ENCODE measurements at places on chromosomes 2 and 18. TPM values are rescaled to one million over a fixed set of nuclear protein-coding genes. Genes with fewer than 3 reads are reported as not detected.

Gene FAM110C
- 4.9 TPM for total RNA-seq

Gene NT5C1B
- not detected for total RNA-seq

Gene CXXC1
- 47.9 TPM for total RNA-seq

Gene EPAS1
- 667 TPM for total RNA-seq

Gene PIEZO2
- total RNA-seq: 10.3 TPM

- DNase-seq: no peak
These were observed 216.8 kb upstream of the MYT1L start for GRCh38 chr2:2547911-2548310.

DNA sequence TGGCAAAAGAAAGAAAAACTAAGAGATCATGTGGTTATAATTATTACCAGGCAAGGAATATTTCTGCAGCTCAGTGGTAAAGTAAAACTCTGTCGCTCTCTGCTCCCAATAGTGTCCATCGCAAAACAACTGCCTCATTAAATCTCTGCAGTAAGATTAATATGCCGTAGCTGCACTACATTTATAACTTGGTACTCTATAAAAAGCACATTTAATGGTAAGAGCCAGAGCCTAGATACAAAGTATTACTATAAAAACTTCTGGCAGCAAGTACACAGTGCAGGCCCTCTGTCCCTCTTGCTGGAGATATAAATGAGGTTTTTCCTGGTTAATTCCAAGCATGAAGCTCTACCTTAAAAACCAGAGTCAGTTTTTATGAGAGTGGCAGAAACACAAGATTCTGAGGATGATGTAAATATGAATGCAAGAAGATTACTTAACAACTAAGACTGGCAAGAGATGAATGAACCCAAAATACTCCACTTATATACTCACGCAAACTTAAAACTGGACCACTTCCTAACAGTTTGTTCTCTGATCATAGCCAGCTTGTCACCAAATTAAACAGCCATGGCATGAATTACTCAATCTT lies 25.5 kb downstream of the ZNF521 start:
- no peak for DNase-seq

DNA sequence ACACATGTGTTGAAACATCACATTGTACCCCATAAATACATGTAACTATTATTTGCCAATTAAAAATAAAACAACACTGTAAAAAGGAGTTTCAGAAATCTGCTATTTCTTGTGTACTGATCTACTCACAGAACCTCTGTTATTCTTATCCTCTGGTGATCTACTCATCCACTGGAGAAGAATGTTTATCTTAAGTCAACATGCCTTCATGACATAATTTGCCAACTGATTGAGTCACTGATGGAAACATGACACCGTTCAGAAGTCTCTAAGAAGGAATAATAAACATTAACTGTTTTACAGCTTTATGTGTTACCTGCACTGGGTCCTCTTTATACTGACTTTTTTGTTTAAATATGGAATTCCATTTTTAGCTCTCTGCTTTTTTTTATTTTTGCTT lies 555.2 kb downstream of the DCDC2C start:
- no peak for DNase-seq

DNA sequence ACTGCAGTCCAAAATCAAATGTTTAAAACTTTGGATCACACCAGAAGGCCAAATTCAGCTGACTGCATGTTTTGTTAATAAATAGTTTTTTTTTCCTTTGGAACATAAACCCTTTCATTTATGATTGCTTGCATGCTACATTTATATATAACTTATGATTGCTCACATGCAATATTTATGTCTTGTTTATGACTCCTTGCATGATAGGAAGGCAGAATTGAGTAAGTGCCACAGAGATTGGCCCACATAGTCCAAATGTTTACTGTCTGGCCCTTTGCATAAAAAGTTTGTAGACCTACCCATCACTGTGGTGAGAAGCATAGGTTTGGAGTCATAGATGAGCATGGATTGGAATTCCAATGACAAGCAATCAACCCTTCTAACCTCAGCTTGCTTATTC lies 30.8 kb downstream of the WDFY1 start:
- no peak for DNase-seq

DNA sequence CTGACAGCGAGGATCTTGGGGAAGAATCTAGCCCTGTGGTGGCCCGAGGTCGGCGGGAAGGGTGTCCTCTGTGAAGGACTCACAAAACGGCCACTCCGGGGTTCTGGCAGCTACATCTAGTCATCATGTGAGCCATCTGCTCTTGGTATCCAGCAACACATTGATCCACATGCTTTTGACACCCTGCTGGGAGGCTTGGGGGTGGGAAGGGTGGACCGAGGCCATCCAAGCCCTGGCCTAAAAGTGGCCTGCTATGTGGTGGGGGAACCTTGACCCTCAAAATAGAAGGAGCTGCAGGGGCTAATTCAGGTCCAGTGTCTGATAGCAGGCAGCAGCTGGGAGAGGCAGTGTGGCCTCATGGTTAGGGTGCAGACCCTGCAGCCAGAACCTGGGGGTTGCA lies 145.7 kb downstream of the CELF4 start:
- no peak for DNase-seq

Measured in thoracic aorta (tissue), 2 donors.